ENCODE measurements at places on chromosomes 11 and 22.

DNA sequence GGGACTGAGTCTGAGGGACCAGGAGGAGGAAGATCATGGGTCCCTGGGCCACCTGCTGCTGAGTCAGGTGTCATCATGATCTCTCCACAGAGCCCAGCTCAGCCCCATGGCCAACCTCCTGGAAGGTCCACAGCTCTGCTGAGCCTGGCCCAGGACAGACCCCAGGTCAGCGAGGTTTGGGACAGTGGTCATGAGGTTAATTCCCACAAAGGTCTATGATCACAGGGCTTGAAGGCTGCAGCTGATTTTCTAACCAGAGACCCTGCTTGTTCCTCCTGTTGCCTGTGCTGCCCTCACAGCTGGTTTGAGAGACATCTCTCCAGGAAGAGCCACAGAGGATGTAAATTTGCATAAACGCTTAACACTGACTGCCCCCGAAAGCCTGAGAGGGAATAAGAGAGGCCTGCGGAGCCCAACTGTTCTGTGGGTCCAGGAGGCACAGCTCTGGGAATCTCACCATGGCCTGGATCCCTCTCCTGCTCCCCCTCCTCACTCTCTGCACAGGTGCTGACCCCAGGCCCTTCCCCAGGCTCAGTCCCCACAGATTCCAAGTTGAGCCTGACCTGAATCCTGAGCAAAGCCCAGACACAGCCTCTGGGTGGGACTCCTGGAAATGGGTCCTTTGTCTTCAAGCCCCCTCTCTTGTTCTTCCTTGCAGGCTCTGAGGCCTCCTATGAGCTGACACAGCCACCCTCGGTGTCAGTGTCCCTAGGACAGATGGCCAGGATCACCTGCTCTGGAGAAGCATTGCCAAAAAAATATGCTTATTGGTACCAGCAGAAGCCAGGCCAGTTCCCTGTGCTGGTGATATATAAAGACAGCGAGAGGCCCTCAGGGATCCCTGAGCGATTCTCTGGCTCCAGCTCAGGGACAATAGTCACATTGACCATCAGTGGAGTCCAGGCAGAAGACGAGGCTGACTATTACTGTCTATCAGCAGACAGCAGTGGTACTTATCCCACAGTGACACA is 102.8 kb downstream of the GGTLC2 start:
- DNase-seq, result no peak

DNA sequence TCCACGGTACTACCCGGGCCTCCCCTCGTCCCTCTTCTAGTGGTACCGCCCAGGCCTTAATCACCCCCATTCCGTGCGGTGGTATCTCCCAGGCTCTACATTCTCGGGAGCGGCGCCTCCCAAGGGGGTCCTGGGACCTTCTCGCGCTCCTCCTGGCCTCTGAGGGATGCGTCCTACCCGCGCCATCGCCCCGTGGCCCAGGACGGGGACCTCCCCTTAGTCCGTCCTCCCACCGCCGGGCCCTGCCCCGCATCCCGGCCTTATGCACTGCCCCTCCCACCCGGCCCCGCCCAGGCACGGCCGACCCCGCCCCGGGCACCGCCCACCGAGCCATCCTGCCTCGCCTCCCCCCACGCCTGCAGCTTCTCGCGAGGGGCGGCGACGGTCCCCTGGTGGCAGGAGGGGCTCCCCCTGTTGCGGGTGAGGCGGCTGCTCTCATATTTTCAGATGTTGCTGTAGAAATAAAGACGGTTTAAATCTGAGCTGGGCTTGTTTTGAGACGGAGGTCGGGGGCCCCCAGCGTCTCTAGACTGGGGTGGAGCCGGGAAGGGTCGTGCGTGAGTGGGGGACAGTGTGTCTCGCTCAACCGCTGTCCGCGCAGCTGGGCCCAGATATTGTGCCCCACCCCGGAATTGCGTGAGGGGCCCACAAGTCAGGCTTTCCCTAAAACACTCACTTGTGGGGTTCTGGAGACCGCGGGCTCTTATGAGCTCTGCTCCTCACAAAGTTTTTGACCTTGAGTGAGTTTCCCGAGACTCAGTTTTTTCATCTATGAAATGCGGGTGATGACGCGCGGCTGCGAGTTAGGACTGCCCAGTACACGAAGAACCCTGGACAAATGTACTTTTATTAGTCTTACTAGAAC is 828 bp upstream of the RAB1B start:
- DNase-seq, result peak; percentile 77

DNA sequence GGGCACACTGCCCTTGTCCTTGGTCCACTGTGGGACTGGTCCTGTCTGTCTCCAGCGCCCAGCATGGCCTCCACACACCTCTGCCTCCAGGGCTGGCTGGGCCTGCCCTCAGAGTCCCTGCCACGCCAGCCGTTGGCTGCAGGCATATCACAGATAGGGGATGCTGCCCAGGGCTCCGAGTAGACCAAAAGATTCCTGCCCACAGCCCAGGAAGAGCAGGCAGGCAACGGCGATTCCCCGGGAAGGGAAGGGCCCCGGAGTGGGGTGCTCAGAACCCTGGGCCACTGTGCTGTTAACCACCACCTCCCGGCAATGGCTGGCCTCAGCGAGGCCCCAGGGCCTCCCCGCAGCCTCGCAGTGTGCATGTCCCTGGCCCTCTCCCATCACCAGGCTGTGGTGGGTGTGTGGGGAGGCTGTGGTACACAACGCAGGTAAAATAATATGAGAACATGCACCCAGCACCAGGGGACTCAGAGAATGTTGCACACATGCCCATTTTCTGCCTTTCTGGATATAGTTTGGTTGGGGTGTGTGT is 2.2 kb downstream of the IFITM5 start:
- DNase-seq, result no peak

DNA sequence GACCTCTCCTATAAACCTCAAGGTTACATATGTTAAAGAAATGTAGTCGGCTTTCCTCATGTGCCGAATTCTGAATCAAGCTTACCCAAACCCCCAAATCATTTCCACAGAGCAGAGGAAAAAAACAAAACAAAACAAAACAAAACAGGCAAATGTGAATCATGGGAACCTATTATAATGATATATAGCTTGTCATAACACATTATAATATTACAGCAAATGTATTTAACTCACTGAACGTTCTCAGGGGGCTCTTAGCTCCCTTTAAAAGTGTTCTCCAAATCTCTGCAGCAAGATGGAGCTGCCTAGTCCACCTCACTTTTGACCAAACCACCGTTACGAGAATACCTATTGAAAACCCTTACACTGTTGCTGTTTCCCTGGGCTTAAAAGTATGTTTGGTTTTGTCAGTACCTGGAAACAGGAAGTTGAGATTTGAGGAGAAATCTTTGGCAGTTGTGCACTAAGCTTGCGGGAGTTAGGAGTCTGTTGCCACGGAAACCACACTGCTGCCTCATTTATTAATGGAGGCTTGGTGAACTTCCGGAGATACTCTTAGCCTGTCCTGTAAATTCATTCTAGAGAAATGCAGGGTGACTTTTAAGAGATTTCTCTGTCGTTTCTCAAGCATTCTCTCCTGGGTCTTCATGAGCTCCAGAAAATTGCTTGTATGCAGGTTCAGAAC is 167.0 kb upstream of the RASSF10 start:
- DNase-seq, result no peak

- no peak for DNase-seq
Observed at GRCh38 chr22:46777609-46777970, 15.1 kb downstream of the TBC1D22A start.

GRCh38 chr11:46505741-46506482 is 87.9 kb downstream of the AMBRA1 start:
- DNase-seq, result no peak

GRCh38 chr11:86456075-86456939 is 81.6 kb downstream of the CCDC81 start:
- peak; percentile 93 for DNase-seq

DNA sequence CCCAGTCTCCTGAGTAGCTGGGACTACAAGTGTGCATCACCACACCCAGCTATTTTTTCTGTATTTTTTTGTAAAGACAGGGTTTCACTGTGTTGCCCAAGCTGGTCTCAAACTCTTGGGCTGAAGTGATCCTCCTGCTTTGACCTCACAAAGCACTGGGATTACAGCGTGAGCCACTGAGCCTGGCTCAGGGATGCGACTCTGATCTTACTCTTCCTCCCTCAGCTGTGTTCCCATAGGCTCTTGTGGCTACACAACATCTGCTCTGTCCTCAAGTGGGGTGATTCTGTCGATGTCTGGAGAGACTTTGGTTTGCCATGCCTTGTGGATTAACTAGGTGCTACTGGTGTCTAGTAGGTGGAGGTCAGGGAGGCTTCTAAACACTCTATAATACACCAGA is 127.0 kb upstream of the SERPIND1 start:
- DNase-seq, result no peak

DNA sequence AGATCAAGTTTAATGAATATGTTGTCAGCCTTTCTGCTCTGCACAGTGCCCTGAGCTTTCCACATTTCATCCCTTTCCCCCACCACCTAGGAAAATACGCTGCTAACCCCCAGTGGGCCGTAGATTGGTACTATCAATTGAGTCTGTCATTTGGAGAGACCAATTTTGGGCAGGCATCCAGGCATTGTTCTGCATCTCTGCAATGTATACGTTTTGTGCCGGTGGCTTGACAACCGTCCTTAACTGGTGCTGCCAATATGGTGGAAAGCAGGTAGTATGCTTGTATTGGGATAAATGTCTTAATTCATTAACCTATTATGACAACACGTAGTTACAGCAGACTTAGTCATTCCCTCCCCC is 1.3 kb downstream of the ELMOD1 start:
- DNase-seq, result no peak

DNA sequence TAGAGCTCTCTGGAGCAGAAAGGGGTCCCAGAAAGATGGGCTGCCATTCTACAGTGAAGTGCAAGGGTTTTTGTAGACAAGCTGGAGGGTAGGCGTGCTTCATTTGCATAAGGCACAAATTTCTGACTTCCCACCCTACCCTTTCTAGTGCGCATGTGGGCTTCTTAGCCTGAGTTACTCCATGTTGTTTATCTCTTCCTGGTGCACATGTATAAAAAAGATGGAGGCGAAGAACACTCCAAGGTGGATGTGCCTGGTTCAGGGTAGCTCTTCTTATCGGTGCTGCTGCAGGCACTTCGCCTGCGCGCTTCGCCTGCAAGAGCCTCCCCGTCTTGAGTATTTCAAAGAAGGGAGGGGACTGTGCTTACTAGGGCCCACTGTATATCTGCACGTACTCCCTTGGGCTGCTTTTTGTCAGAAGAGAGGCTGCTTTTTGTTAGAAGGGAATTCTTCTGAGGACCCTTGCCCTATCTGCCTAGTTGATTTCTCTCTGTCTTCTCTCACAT is 1047.3 kb upstream of the CNTN5 start:
- peak; percentile 71 for DNase-seq
